ENCODE measurements at places on chromosomes 1 and 21.
A peak's percentile ranks its signal among the peaks of the same experiment; 100 is the strongest.

DNA sequence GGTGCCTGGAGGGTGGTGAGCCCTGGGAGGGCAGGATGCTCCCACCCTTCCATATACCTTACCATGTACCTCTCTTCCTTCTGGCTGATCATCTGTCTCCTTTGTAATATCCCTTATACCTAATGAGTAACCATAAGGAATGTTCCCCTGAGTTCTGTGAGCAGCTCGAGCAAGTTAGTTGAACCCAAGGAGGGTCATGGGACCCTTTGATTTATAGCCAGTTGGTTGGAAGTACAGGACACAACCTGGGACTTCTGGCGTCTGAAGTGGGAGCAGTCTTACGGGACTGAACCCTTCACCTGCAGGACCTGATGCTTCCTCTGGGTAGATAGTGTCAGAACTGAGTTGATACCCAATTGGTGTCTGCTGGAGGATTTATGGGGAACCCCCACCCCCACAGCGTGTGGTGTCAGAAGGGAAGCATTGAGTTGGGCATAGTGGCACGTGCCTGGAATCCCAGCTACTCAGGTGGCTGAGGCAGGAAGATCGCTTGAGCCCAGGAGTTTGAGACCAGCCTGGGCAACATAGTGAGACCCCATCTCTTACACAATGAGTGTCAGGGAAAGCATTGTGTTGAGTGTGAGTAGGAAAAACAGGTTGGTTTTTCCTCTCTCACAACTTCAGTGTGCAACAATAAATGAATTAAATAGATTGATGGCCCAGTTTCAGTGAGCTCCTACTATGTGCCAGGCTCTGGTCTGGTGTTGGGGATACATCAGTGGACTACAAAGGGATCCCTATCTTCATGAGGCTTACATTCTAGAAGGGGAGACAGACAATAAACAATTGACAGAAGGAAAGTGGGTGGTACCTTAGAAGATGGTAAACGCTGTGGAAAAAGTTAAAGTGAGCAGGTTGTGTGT is 16.0 kb downstream of the DNAJC16 start:
- DNase-seq: no peak

DNA sequence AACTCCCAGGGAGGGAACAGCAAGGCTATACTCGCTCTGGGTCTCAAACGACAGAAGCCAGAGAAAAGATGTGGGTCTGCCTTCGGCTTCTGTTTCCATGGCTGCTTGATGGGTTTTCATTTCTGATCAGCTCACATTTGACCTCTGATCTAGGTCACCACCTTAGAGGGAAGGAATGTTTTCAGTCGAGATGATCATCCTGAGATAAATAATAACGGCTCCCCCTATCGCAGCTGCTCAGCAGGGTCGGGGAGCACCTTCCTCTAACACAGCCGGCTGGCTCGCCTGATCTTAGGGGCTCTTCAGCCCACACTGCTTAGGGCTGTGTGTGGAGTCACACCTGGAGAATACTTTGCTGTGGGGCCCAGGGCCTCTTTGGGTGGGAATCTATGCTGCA is 53.1 kb upstream of the ZNF648 start:
- no peak for DNase-seq

- no peak for DNase-seq
These were observed 36.6 kb downstream of the PLXNA2 start for GRCh38 chr1:208207388-208208131.

DNA sequence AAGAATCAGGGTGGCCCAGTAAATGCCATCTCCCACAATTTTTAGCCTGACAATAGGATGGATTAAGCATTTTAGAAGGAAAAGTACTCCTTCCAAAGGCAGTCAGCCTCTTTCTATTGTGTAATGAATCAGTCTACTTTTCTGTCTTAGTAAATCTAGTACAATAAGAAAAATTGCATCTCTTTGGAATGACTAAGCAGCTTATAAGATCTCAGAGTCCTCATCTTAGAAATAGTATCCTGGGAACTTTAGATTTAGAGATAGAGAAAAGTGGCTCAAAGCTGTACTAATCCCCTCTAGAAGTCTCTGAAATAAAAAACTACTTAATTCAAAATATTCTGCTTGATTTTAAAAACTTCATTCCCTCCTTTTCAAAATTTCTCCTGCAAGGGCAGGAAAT is 81.4 kb downstream of the SLC44A5 start:
- no peak for DNase-seq

DNA sequence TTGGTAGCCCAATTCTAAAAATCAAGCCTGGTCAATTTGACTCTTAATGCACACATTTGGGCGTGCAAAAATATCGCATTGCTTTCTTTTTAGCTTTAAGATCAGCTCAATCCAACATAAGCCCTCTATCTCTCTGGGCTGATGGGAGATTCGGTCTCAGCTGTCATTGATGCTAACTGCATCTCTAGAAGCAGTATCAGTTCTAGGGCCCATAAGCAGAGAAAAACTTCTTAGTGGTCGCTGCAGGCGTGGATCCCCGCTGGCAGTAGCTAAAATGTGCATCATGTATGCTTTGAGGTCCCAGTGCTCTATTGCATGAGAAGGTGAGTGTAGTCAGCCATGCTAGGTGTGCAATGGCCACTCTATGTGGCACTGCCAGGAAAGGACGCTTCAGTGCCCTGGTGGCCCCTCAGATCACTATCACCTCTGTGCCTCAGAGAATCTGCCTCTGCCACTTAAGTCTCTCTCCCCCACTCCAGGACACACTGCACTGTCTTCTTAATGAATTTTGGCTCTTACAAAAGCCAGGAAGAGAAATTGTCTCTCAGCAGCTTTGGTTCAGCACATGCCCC is 79.7 kb upstream of the GADD45A start:
- no peak for DNase-seq

GRCh38 chr1:55575571-55576279 is 360.6 kb upstream of the USP24 start:
- DNase-seq: peak; percentile 18

Data from hypothalamus (tissue), 51 donors.